Stimulated activated CD4-positive, alpha-beta T cell treated with anti-CD3 and anti-CD28 coated beads, Interleukin-2, amount 100 ng/mL, for 4 hours (primary cell): ENCODE measurements at places on chromosomes 11 and 22.

GRCh38 chr11:68825571-68825970, 16.1 kb downstream of the CPT1A start:
- peak; percentile 49 for DNase-seq

- DNase-seq: no peak
These were observed 148.0 kb downstream of the NTM start for GRCh38 chr11:131518305-131518838.

DNA sequence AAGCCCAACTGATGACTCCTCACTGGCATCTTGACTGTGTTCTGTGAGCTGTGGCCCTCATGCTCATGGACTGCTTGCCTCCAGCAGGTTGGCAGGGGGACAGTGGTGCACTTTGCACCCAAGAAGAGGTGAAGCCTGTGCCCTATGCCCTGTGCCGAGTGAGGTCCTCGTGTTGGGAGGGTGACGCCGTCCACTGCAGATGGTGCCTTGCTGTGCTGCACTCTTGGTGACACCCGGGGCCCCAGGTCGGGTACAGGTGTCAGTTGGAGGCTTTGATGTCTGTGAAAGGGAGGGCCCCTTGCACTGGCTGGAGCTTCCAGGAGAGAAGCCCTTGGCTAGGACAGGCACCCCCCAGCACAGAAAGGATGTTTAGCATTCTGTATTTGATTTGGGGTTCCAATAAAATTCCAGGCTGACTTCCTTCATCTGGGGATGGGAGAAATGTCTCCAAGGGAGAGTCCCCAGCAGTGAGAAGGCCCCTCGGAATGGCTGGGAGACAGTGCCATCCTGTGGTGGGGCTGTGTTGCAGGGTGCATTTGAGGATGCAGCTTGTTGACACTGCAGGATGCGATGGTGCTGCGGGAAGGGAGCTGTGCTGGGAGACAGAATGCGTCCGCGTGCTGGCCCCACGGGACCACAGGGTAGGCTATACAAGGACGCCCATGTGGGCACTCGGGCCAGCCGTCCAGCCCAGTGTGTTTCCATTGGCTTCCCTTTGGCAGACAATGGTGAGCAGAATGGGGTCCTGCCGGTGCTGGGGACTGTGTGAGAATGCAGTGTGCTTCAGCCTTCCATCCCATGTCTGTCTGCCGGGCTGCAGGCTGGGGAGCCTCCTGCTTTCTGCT, 2.5 kb upstream of the ZDHHC8 start:
- peak; percentile 35 for DNase-seq

DNA sequence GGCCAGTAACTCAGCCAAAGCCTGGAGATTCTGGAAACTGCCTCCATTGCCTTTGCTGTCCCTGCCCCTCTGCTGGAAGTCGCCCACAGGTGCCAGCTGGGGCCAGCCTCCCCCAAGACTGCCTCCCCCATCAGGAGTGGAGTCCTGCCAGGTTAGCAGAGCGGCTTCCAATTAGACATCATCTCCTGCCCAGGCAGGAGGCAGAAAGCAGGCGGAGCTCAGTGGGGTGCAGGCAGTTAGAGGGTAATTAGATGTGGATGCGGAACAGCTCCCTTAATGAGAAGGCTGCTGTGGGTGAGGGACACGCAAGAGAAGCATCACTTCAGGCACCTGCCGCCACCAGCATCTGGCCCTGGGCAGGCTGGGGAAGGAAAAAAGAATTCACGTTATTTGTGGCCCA, 90.9 kb upstream of the TP53I11 start:
- DNase-seq: no peak

DNA sequence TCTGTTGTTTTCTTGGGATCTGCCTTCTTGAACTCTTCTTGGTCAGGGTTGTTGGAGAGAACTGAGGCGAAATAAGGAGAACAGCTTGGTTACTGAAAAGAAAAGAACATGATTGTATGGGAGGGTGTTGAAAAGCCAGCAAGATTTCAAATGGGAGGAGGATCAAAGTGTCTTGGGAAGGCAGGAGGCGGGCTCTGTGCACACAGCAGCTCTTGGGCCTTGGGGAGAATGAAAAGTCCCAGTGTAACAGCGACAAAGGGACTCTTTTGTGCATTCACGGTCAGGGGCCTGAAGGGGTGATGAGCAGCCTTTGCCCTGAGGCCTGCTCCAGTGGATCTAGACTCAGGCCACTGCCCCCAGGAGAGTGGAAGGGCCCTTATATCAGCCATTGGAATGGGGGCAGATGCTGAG, 135.4 kb downstream of the ADAMTS15 start:
- no peak for DNase-seq

DNA sequence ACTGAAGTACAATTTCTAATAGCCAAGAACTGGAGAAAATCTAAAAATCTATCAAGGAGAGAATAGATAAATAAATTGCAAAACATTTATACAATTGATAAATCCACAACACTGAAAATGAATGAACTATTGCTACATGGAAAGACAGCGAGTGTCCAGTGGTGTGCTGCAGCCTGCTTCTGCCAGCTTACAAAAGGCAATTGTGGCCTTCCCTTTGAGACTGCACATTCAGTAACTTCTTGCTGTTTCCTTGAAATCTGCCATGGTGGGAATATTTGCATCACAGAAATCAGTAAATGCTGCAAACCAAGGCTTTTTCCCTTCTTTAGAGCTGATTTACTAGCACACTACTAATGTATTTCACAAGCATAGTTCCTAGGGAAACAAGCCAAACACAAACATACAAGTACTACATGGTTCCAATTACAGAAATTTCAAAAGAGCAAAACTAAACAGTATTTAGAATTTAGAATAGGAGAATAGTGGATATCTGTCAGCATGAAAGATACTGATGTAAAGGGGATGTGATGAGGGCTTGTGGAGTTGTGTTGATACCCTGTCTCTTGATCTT, 76.9 kb upstream of the TRIM77 start:
- no peak for DNase-seq

DNA sequence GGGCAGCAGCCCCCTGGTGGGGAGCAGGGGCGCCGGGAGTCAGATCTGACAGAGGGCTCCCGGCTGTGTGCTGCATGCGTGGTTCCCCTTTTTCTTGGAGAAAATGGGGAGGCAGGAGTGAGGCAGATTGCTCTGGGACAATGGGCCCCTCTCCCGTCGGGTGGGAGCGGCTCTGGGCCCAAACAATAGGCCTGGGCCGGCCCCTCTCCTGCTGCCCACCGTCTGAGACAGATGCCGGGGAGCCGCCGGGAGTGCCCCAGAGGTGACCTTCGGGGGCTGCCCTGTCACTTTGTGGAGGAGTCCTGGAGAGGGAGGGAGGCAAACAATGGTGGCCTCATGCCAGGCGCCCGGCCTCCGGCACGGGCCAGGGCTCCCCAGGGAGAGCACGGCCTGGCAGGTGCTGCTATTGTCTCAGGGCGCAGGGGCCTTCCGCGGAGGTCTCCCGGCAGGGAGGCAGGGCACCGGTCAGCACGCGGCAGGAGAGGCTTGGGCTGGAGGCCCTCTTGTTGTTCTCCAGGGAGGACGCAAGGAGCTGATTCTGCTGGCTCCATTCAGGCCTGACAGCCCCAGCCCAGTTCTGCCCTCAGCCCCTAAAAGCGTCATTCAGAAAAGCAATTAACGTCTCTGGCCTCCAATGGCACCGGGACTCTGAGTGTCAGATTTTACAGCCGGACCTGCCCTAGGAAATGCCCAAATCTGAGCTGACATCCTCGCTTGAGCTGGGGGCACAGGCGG, 44.8 kb downstream of the SMIM38 start:
- no peak for DNase-seq

GRCh38 chr22:29480512-29481264, 670 bp downstream of the NEFH start:
- DNase-seq: no peak

GRCh38 chr11:32184041-32184722, 93.3 kb downstream of the RCN1 start:
- no peak for DNase-seq

DNA sequence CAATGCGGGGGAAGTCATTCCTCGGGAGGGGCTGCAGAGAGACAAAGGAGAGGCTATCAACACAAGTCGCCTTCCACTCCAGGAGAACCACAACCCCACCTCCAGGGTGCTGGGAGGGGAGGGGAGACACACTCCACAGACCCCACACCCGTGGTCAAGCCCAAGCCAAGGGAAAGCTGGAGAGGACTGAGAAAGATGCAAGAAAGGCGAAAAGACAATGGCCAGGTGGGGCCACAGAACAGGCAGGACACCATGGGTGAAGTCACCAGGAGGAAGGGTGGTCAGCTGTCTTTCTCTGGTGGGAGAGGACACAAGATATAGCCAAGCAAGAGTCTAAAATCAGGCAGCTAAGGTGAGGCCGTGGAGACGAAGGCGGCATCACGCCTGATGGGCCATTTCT, 16.0 kb downstream of the HDHD5 start:
- DNase-seq: no peak

DNA sequence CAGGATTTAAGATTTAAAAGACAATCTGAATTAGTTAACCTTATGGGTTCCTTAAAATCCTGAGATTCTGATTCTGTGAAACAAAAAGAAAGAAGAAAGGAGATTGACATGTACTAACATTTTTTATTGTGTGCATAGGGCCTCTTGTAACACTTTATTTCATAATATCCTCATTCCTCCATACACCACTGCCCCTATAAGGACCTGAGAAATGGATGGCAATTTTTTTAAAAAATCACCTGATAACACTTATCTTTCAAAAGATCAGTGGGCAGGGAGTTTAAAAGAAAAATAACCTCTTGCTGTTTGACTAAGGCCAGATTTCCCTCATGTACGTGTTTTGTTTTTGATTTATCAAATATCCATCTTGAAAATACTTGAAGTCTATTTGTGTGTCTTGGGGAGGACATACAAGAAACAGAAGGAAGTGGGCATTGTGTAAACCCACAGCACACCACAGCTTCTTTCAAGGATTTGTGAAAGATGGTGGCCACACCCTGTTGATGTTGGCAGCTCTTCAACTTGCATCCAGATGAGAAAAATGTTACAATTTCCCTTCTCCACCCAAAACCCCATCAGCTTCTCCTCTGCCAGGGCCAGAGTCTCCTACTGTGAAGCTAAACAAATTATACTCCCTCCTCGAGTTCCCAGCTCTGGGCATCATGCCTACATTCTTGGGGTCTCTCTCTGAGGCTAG, 35.0 kb upstream of the MPEG1 start:
- no peak for DNase-seq
